ENCODE measurements at places on chromosomes 3 and 15.

- no peak for DNase-seq
Measured at GRCh38 chr3:45931496-45931895, 11.8 kb upstream of the CXCR6 start.

GRCh38 chr3:14440531-14441239 is 38.3 kb downstream of the SLC6A6 start:
- peak; percentile 81 for DNase-seq

DNA sequence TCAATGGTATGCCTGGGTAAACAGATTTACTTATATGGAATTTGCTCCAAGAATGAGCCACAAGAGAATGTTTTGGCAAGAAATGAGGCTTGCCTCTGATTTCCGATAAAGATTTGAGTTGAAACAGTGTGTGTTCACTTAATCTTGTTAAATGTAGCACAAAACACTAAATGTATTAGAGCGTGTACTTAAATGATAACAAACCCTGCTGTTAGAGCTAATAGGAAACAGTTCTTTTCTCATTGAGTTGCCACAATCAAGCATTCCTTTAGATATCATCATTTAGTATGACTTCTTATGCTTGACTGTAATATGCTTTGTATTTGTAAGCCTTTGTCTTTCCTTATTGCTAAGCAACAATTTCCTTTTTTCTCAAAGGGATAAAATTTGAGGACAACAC is 353.6 kb upstream of the ZNF717 start:
- DNase-seq: peak; percentile 50

- no peak for DNase-seq
Measured at GRCh38 chr15:47824147-47824546, 106.8 kb downstream of the SEMA6D start.

DNA sequence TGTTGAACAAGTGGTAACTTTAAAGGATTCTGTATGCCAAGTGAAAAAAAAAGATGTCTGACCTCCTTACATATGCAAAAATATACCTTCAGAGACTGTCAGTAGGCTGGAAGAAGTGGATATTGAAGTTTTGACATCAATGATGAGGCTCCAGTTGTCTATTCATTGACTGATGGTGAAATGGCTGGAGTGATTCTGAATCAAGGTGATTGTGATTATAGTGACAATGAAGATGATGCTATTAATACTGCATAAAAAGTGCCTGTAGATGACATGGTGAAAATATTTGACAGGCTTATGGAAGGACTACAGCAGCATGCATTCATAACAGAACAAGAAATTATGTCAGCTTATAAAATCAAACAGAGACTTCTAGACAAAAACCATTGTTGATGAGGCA is 4.1 kb downstream of the CCR8 start:
- DNase-seq: no peak

DNA sequence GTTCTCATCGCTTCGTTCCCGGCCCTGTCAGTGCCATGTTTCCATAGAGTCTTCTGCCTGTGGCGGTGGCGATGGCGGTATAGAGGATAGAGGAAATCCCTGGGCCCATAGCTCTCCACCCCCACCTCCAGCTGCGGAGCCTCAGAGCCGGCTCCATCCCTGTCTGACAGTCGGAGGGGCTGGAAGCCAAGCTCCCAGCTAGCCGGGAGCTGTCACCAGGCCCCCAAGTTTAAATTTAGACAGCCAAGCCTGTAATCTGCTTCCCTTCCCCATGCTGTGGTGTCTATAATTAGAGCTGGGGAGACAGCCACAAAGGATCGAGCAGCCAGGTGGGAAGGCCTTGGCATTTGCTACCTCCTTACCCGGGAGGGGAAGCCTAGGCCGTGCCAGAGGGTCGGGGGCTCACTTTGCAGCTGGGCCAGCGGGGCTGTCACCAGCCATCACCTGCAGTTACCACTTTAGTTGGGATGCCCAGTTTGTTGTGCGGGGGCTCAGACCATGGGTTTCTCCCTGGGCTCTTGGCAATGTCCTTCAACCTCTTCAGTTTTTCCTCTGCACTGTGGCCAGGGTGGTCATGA is 56.3 kb upstream of the SEC13 start:
- DNase-seq: no peak

GRCh38 chr3:45659661-45660566 is 29.3 kb upstream of the SACM1L start:
- peak; percentile 51 for DNase-seq

- no peak for DNase-seq
Measured at GRCh38 chr3:71056327-71056726, 527.2 kb downstream of the FOXP1 start.

DNA sequence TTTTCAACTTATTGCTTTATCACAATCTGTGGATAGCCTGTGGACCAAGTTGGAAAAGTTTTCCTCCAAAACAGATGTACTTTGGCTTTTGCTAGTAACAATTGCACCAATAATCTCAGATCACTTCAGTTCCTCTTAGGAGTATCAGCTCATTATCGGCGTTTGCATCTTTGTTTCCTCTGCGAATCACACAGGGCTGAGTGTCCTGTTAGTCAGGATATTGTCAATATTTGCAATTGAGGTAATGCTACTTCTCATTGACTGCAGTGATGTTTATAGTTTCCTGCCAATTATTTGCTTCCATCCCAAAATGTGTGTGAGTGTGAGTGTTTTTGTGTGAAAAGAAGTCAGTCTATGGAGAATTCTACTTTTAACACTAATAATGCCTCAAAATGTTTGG is 545.0 kb downstream of the SI start:
- DNase-seq: no peak

DNA sequence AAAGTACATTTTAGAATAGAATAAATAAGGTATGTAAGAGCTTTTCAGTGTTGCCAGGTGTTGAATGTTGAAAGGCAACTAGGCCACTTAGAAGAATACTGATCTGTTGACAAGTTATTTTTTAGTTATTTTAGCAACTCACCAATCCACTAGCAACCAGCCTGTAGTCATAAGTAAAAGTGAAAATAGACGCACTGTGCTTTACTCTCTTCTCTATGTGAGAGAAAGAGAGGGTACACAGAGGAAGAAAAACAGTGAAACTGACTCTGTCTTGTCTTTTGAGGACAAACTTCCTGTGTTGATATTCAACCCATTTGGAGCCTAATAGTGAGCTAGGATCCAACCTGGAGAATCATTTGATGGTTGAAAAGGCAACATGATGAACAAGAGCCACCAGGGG is 327.1 kb upstream of the GOLIM4 start:
- DNase-seq: no peak

DNA sequence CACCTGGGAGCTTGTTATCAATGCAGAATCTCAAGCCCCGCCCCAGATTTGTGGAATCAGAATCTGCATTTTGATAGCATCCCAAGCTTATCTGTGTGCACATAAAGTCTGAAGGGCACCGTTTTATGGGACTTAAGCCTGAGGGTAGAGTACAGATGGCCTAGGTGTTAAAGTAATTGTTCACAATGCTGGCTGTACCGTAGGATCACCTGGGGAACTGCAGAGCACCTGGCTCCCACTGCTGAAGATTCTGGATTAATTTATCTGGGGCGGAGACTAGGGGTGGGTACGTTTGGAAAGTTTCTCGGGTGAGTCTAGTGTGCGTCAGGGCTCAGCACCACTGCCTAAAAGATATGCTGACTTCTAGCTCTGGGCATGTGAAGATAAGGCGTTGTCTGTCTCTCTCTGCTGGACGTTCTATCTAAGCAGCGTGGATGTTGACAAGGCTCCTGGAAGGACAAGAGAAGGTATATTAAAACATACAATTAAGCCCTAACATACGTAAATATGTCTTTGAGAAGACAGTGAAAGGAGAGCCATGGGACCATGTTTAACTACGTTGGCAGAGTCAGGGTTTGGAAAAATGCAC is 63.2 kb upstream of the RASGRP1 start:
- DNase-seq: no peak

DNA sequence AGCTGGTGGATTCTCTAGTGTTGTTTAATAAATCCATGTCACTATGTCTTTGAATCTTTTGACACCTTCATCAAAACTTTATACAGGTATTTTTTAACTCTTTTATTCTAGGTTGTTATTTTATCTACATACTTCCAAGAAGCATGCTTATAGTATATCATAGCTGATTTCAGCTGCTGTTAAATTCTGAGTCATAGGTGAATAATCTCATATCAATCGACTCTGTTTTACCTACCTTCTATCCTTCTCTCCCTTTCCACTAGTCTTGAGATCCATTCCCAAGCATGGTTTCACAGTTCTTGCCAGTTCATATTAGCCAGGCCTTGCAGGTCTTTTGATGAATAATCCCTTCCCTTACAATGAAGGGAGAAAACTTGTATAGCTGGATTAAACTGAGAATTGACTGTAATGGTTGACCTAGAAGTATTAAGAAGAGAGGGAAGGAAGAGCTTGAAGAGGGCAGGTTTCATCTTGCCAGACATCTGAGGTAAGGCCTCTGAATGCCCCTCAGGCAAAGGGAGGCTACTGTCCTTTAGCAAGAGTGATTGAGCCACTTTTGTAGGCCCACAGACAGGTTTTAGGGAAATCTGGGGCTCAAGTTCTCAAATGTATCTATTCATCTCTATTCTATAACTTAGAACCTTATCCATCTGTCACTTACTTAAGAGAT is 146.4 kb downstream of the EPHA6 start:
- DNase-seq: no peak

GRCh38 chr15:86231864-86232721 is 152.4 kb downstream of the AGBL1 start:
- DNase-seq: peak; percentile 45

GRCh38 chr3:161423911-161424522 is 52.7 kb upstream of the SPTSSB start:
- DNase-seq: peak; percentile 64

DNA sequence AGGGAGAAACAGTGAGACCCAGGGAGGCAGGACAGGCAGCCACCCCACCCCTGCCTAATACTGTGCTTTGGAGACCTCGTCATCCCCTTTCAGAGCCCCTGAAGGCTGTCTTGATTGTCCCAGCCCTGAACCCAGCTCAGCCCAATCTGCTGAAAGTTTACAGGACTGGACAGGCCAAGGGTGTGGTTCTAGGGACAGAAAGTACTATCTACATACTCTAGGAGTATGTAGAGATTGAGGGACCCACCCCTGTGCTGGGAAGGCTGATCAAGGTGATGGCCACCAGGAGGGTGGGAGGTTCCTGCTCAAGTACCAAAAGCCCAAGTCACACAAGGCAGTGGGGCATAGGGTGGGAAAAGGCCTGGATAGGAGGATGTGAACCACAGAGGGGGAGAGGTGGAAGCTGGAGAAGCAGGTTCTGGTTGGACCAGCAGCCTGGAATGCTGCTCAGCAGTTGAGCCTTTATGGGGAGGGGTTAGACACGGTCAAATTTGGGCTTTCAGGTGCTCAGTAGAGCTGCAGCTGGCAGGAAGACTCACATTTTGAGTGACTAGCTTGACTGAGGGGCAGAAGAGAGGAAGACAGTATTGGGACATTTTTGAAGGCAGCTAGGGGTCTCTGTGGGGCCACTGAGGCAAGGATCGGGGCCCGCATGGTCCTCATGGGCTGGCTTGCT is 6.7 kb downstream of the NBEAL2 start:
- DNase-seq: no peak

- DNase-seq: no peak
Measured at GRCh38 chr3:64291345-64291744, 66.1 kb upstream of the PRICKLE2 start.

GRCh38 chr3:135136361-135137100 is 341.5 kb downstream of the EPHB1 start:
- no peak for DNase-seq

GRCh38 chr3:36434687-36435426 is 54.6 kb downstream of the STAC start:
- DNase-seq: no peak

DNA sequence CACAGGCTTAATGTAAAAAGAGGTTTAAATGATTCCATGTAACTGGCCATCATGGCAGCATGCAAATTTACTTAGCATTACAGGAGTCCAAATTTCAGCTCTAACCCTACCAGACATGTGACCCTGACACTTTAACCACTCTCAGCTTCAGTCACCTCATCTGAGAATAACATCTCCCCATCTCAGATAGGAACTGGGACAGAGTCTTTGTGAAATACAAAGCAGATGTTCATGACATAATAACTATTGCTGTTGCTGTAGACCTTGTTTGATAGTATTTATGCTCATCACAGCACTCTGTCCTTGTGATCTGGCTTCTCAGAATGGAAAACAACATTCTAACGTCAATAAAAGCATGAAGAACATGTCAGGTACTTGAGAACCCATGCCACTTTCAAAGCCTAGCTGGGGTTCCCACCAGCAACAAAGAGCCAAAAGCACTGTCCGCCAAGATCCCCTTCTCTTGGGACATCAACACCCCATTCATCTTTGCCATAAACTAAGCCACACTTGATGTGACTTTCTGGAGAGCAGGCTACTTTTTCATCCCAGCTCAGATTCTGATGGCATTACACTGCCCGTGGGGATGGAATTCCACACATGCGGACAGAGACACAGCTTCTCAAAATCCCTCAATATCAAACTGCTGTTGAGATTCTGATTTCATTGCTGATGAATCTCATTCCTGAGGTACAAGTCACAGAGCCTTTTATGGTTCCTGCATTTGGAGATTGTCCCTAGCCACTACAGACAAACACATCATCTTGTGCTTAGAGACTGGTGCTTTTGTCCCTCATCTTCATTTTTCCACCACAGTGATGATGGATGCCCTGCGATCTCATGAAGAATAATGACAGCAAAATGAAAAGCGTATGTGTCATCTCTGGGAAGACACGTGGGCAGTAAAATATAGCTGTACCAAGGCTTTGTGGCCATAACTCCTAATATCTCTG is 202.7 kb downstream of the TNIK start:
- no peak for DNase-seq

GRCh38 chr3:38043486-38043885 is 4.5 kb downstream of the DLEC1 start:
- DNase-seq: no peak

DNA sequence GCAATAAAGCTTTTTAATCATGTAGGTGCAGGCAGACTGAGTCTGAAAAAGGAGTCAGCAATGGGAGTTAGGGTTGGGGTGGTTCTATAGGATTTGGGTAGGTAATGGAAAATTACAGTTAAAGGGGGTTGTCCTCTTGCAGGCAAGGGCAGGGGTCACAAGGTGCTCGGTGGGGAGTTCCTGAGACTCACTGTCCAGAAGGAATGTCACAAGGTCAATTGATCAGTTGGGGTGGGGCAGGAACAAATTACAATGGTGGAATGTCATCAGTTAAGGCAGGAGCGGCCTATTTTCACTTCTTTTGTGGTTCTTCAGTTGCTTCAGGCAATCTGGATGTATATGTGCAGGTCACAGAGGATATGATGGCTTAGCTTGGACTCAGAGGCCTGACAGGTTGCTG is 13.9 kb downstream of the CCR5AS start:
- DNase-seq: no peak

- DNase-seq: no peak
Measured at GRCh38 chr3:172182797-172183196, 143.4 kb downstream of the FNDC3B start.

- no peak for DNase-seq
Measured at GRCh38 chr15:72196409-72197040, 1.1 kb downstream of the GRAMD2A start.

DNA sequence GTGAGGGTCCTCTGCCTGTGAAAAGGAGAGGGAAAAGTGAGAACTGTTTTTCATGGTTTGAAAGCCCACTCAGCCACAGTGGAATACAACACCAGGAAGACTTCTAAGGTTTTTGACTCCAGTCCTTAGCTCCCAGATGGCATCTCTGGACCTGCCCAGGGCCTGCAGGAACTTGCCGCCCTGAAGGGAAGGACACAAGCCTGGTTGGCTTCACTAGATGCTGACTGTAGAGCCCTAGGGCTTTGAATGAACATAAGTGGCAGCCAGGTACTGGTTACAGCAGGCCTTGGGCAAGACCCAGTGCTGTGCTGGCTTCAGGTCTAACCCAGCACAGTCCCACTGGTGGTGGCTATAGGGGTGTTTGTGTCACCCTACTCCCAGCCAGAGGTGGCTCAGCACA is 21.3 kb upstream of the TMEM266 start:
- DNase-seq: no peak
